Glutamatergic neuron (in vitro differentiated cells): ENCODE measurements at places on chromosomes 16 and 17. TPM values are rescaled to one million over a fixed set of nuclear protein-coding genes. Genes with fewer than 3 reads are reported as not detected.

DNA sequence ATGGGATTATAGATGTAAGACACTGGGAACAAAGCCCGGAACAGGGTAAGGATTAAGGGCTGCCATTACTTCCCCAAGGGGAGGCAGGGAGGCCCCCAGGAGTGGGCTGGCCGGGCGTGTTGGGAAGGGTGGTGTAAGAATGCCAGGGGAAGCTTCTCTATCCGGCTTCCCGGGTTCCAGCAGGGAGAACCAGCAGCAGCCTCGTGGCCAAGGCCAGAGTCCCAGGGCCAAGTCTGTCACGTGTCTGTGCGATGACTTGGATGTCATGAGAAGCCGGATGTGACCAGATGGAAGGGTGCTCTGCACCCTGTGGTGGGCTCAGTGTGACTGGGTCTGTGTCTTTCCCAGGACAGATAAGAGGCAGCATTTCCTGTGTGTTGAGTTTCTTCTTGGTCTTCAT, 52.1 kb downstream of the SCNN1B start:
- no peak for DNase-seq

DNA sequence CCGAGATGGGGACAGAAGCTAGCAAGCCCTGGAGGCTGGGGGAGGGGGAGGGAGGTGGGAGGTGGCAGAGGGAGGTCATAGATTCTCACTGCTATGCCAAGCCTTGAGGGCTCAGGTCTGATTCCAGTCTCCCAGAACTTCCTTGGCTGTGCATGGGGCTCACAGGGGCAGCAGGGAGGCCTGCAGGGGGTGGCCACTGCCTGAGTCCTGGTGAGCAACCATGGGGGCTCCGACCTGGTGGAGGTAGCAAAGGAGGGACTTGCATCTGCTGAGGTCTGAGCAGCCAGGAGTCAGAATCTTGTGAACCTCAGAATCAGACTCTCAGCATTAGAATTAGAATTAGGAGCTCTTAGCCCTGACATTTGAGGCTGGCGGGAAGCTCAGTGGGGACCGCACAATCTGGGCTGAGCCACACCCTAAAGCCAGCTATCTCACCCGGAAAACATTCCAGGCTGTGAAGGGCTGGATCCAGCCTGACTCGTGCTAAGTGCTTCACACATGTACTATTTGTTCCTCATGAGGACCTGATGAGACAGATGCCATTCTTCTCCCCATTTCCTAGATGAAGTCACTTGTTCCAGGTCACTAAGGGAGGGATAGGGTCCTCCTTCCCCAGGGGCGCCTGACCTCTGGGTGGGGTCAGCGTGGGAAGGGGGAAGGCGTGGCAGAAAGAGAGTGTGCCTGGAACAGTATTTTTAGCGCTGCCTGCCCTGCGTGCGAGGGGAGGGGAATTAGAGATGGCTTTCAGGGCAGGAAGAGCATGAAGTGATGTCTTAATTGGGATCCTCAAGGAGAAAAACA, 17.3 kb upstream of the KCNJ12 start:
- DNase-seq, result no peak

Gene SLC26A11
- total RNA-seq, result 15.9 TPM

Gene PRRT2
- total RNA-seq, result 91.0 TPM

DNA sequence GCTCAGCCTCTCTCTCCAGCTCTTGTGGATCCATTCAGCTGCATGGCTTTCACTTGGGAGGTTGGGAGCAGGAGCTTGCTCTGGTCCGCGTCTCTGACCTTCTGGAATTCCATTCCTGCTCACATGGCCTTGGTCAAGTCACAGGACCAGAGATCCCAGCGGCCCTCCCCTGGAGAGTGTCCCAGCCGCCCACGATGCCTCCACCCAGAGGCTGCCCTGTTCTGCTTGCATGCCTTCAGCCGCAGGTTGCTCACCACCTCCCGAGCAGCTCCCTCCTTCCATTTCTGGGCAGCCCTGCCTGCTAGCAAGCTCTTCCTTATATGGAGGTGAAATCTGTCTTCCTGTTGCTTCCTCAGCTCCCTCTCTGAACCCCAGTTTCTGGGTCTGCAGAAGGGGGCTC, 32.6 kb downstream of the RAI1 start:
- DNase-seq, result no peak

DNA sequence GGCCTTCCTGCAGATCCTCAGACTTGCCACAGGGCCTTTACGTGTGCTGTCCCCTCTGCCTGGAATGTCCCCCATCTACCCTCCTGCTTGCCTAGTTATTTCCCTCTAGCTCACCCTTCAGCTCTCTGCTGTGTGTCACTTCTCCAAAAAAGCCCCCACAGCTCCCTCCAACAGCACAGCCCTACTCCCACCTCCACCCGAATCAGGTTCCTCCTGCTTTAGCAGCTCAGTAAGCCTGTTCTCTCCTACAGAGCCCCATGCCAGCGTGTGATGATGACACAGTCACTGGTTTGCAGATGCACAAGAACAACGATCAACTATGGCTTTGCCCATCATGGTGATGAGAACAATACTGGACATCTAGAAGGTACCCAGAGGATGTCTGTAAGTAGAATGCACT, 7.1 kb upstream of the SAMD14 start:
- DNase-seq, result no peak

GRCh38 chr16:87581857-87582215, 20.5 kb upstream of the JPH3 start:
- no peak for DNase-seq

DNA sequence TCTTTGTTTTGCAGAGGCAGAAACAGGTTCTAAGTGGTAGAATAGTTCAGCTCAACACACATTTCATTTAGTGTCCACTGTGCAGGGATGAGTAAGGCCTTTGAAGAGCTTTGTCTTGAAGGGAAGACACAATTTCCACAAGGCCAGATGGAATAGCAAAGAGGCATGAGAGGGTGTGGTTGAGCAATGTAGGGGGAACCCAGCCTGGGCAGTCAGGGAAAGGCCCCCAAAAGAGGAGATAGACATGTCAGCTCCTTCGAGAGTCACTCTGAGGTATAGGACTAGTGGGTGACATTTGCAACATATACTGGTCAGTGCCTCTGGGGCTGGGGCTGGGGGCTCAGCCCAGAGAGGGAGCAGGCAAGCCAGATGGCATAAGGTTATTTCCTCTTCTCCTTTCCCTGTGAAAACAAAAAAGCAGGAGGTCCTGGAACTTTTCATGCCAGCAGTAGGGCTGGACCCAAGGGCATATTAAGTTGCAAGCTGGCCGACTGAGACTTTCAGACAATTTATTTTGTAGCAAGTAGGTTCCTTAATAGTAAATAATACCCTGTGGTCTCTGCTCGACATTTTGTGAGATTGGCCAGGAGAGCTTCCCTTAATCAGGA, 7.1 kb downstream of the ALKBH5 start:
- no peak for DNase-seq

Gene FBXO39
- not detected for total RNA-seq

Gene CCL3
- total RNA-seq, result not detected

Gene LGALS9C
- not detected for total RNA-seq

Gene ITGAD
- total RNA-seq, result not detected

Gene CARHSP1
- total RNA-seq, result 180 TPM

DNA sequence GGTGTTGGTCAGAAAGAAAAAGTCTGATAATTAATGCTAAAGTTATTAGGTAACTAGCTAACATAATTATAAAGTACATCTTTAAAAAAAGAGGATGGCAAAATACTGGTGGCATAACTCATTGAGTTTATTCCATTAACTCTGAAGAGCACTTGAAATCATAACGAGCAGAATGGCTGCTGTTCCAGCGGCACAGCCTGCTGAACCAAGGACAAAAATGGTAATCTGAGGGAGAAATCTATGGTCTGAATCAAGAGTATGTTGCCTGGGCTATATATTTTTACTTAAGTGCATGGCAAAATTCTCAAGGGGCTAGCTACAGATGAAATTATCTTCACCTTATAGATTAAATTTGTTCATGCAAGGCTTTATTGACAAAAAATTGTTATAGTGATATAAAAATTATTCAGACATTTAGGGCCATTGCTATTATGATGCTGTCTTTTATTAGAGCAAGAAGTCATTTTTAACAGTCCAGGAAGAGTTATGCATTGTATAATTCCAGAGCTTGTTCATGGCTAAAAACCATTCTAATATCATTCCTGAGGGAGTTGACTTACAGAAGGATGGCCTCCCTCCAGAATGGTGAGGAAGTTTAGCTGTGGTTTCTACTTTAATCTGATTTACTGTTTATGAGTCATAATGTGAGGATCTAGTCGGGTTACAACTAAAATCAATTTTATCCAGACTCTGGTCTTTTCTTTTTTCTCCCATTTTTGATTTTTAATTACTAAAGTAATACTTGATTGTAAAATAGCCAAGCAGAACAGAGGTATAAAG, 41.4 kb upstream of the ANKFN1 start:
- DNase-seq, result no peak

- DNase-seq, result no peak
Observed at GRCh38 chr16:27892879-27893278, 170.6 kb downstream of the GSG1L start.

- no peak for DNase-seq
Observed at GRCh38 chr17:44147812-44148211, 6.1 kb downstream of the HROB start.

DNA sequence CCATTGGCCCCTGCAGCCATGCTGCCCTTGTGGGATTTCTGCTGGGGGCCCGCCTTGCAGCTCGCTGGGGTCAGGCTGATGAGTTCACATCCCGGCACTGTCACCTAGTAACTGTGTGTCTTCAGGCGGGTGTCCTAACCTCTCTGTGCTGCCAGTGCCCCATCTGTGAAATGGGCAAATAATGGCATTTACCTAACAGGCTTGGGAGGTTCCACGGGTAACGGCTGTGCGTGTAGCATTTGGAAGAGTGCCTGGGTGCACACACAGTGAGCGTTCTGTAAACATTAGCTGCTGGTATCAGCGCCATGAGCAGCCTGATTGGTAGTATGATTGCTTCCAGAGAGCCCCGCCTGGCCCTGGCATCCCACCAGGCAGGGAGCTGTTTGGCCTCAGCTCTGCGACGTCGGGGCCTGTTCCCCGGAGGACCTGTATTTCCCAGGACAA, 167.3 kb upstream of the GSE1 start:
- DNase-seq, result no peak

- no peak for DNase-seq
Observed at GRCh38 chr17:47966079-47966519, 4.8 kb upstream of the CDK5RAP3 start.
